ENCODE measurements at places on chromosomes 11 and 22.

DNA sequence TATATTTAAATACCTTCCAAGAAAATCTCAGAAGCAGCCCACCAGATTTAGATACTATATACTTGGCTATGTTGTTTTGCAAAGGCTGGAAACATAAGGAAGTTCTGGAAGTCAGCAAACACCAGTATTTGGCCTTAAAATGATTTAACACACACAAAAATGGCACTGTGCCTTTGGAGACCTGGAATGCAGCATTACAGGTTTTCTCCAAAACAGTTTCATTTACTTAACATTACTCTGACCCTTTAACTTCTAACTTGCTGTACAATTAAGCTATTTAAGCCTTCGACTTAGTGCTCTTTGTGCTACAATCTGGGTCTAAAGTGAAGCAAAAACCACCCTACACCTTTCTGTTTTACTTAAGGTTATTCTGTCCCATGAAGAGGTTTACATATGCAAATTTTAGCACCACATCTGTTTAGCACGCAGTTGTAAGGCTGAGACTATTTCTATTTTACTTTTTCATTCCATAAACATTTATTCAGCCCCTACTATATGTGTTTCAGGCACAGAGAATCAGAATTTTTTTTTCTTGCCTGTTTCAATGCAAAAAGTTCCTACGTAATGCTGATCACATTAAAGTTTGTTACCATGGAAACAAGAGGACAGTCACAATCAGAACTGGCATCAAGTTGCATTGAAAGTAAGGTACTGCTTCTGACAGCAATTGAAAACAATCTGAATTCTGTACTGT is 70.3 kb downstream of the MAML2 start:
- DNase-seq: no peak

DNA sequence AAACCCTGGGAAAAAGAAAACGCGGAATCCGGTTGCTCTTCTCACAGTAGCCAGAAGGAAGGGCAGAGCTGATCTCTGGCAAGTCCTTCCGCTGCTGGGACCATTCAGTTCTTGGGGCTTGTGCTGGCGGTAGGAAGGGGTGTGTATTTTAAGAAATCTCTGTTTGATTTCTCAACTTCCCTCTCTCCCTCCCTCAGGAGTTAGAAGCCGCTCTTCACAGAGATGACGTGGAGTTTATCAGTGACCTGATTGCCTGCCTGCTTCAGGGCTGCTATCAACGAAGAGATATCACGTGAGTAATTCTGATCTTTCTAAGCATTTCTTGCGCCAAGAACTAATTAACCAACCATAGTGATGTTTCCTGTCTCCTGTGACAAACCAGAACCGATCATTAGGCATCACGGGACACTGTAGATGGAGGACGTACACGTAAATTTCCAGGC is 85.9 kb upstream of the SLC25A18 start:
- no peak for DNase-seq

- no peak for DNase-seq
Observed at GRCh38 chr11:118146554-118146953, 6.1 kb downstream of the SCN4B start.

DNA sequence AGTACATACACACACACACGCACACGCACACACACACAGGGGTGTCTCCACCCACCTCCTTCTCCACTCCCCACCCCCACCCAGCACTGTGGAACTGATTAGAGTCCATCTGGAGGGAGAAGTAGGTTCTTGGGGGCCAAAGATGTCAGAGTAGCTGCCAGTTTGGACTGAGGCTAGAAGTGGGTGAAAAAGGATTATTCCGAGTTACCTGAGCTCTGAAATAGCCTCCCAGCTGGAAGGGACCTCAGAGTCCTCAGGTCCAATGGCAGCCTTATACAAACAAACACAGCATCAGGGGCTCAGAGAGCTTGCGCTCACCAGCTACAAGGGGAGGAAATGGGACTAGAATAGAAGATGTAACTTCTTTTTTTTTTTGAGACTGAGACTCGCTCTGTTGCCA is 20.8 kb downstream of the IL10RA start:
- no peak for DNase-seq

DNA sequence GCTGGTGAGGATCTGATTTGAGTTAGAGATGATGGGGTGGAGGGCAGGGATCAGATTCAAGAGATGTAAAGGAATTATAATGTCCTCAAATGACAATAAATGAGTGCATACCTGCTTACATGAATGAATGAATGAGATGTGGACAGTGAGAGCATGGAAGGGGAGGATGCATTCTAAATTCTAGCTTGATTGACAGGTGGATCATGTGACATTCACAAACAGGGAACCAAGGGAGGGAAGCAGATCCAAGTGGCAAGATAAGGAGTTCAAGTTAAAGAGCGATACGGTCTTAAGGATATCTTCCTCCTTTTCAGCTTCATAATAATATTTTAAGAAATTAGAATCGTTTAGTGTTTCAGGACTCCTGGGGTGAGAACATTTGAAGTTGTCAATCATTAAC is 170.5 kb upstream of the TBCEL start:
- no peak for DNase-seq

GRCh38 chr11:10696468-10697322 is 3.1 kb upstream of the IRAG1 start:
- DNase-seq: no peak

DNA sequence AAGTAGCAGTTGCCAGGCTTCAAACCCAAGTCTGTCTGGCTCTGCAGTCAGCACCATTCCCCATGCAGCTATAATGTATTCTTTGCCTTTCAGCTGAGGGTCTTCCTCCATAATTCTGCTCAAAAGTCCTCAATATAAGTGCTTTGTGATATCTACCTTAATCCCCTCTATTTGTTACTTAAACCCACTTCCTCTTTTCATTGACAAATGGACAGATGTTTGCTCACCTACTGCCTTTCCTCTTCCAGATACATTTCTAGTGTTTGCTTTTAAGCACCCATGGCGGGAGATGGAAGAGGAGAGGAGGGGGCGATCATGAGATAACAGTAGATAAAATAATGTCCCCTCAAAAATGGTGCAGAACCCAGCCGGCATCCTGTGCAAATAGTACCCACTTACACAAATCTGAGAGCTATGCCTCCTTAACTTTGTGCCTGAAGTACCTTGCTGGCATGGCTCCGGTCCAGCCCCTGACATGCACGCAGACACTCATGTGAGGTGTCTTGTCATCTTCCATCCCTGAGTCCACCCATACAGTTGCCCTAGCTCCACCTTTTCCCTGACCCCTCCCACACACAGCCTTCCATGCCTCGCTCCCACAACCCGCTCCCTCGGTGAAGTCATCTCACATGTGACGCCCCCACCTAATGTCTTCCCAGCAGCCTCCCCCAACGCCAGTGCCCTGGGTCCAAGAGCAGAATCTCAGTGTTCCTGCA is 109.6 kb downstream of the TRIM29 start:
- DNase-seq: no peak

DNA sequence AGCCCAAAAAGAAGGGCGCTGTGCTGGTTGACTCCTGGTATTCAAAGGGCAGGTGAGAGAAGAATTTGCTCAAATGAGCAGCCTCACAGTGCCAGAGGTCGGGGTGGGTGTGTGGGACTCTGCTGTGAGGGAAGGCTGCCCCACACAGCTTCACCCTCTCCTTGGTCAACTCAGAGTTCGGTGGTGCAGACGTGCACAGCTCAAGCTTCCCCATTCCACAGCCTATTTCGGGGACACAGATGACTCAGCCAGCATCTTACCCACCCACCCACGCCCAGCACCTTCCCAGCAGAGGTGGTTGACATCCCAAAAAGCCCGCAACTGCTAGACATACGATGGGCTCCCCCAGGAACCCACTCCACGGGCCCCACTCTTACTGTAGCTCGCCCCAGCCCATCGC is 46.5 kb upstream of the CCND1 start:
- no peak for DNase-seq

- DNase-seq: no peak
Observed at GRCh38 chr11:115706626-115707135, 202.5 kb upstream of the CADM1 start.

GRCh38 chr11:45412051-45412471 is 125.9 kb upstream of the SYT13 start:
- DNase-seq: no peak

DNA sequence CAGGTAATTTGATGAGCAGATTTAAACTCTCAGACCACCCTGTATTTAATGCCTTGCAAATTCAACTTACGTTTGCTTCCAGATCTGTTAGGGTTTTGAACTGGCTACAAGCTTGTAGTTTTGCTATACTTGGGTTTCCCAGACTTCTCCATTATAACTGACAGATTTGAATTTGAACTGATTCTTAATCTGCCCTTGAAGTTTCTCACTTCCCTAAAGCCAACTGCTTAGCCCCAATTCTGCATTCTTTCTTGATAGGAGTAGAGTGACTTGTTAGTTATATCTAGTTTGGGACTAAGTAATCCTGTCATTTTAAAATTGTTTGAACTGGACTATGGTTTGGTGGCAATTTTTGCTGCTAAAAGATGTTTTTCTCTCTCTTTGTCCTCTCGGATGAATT is 9.7 kb downstream of the LAYN start:
- no peak for DNase-seq

DNA sequence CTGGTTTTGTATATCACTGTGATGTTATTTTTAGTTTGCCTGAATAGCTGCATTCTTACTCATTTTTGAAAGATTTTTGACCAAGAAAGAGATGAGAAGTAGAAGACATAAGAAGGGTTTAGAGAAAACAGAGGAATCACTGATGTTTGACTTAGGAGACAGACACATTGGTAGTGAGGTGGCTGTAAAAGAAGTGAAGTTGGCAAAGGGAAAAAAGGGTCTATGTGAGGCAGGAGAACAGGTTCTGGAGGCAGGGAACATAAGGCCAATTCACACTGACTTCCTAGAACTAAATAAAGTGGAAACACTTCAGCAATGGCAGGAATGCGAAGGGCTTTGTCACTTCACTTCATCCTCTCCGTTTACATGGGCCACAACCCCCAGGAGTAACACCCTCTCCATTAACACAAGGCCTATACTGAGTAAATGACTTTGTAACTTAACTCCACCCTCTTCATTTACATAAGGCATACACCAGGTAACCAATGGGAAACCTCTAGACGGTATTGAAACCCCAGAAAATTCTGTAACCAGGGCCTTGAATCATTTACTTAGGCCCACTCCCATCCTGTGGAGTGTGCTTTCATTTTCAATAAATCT is 36.5 kb downstream of the CTSC start:
- peak; percentile 50 for DNase-seq

GRCh38 chr11:4695442-4695841 is 2.2 kb downstream of the OR51E2 start:
- DNase-seq: no peak
